ENCODE measurements at places on chromosomes 1 and 21.

GRCh38 chr1:14148526-14148925, 448.5 kb downstream of the PRDM2 start:
- no peak for DNase-seq

DNA sequence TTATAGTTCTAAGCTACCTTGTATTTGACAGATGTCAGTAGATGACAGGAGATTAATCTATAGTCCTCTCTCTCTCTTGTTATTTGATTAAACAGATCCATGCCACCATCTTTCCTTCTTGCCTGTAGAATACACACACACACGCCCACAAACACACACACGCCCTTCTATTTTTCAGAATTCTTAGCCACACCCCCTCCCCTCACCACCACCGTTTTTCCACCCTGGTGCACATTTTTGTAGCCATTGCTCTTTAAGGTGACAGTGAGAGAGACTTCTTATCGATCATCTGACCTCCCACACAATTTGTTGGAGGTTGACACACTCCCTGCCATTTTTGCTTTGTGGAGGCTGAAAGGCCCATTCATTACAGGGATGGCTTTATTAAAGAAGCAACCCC, 123.2 kb downstream of the NTNG1 start:
- no peak for DNase-seq

- DNase-seq = no peak
Measured at GRCh38 chr1:231515748-231516147, 12.7 kb upstream of the TSNAX start.

DNA sequence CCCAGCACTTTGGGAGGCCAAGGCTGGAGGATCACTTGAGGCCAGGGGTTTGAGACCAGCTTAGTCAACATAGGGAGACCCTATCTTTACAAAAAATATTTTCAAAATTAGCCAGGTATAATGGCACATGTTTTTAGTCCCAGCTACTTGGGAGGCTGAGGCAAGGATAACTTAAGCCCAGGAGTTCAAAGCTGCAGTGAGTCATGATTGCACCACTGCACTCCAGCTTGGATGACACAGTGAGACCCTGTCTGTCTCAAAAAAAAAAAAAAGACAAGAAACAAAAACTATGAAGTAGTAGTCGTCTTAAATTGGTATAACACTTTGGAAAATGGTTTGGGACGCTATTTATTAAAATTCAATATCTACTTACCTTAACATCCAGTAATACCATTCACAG, 7.7 kb downstream of the AIM2 start:
- DNase-seq = no peak

DNA sequence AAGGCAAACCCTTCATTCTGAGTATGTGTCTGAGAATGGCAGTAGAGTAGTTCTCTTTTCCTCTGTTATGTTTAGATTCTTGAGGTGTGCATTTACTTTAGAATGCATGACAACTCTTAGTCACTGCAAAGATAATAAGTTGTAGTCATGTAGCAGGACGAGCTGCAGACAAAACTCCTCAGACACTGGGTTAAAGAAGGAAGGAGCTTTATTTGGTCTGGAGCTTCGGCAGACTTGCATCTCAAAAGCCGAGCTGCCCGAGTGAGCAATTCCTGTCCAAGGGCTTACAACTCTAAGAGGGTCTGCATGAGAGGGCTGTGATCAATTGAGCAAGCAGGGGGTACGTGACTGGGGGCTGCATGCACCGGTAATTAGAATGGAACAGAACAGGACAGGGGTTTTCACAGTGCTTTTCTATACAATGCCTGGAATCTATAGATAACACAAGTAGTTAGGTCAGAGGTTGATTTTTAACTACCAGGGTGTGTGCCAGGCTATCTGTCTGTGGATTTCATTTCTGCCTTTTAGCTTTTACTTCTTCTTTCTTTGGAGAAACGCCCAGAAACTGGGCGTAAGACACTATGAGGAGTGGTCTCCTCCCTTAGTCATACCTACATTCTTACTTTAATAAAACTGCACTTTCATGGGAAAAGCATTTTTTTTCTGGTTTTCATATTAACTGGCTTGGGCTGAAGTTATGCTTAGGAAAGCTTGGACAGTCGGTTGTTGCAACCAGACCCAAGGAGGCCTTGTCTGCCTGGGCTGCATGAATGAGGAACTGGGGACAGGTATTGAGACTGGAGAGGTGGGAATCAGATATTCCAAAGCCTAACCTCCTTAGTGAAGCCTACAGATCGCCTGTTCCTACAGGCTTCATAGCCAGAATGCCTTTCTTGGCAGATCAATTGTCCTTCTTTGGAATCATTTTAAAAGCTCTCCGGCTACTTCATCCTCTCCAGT, 115.1 kb downstream of the RHOU start:
- no peak for DNase-seq

- no peak for DNase-seq
Measured at GRCh38 chr21:43031121-43031619, 44.5 kb downstream of the CBS start.

GRCh38 chr1:242199776-242200458, 201.0 kb upstream of the MAP1LC3C start:
- no peak for DNase-seq

- DNase-seq = no peak
Measured at GRCh38 chr1:66557157-66557556, 23.2 kb downstream of the SGIP1 start.

GRCh38 chr1:24768873-24769605, 23.8 kb downstream of the CLIC4 start:
- DNase-seq = no peak

DNA sequence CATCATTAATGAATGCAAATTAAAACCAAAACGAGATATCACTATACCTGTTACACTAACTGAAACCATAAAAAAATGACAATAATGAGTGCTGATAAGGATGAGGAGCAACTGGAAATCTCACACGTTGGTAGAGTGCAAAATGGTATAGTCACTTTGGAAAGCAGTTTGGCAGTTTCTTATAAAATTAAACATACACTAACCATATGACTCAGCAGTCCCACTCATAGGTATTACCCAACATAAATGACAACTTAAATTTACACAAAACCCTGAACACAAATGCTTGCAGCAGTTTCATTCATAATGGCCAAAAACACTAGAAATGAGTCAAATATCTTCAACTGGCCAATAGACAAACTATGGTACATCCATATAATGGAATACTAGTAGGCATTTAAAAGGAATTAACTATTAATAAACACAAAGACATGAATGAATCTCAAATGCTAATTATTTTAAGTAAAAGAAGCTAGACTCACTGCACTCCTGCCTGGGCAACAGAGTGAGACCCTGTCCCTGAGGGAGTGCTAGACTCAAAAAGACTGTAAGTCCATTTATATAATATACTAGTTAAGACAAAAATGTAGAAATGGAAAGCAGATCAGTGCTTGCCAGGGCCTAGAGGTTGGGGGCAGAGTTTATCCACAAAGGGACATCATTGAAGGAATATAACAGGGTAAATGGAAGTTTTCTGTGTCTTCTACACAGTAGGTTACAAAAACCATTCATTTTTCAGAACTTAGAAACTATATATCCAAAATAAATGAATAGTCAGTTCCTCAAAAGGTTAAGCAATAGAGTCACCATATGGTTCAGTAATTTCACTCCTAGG, 77.4 kb downstream of the EIF4G3 start:
- no peak for DNase-seq

DNA sequence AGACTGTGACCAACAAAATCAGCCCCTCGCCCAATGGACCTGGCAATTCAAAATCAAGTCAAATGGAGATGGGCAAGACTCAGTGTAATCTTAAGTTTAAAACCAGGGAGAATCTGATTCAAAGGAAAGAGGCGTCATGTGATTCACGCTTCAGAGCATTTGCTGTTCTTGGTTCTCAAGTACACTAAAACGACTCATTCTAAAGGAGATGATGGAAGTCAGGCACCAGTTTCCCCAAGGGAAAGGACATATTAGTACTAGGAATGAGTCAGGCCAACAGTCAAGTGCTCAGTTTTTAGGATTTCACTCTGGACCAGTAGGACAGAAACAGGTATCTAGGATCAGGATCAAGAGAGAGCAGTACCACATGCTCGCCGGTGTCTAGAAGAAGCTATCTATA, 429.6 kb downstream of the PLPP3 start:
- no peak for DNase-seq

DNA sequence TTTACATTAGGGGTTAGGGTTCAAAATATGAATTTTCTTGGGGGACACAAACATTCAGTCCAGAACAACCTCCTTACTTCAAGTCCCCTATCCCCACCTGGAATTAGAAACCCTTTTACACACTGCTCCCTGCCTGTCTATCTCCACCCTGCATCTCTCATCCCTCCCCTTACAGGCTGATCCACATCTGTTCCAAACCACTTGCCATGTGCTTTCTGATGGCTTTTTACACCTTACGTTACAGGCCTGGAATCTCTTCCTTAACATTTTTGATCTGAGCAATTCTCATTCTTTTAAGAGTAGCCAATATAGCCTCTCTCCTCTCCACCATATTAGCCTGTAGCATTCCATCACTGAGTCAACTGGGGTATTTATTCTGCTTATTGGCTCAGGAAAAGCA, 122.0 kb downstream of the PTBP2 start:
- DNase-seq = no peak

DNA sequence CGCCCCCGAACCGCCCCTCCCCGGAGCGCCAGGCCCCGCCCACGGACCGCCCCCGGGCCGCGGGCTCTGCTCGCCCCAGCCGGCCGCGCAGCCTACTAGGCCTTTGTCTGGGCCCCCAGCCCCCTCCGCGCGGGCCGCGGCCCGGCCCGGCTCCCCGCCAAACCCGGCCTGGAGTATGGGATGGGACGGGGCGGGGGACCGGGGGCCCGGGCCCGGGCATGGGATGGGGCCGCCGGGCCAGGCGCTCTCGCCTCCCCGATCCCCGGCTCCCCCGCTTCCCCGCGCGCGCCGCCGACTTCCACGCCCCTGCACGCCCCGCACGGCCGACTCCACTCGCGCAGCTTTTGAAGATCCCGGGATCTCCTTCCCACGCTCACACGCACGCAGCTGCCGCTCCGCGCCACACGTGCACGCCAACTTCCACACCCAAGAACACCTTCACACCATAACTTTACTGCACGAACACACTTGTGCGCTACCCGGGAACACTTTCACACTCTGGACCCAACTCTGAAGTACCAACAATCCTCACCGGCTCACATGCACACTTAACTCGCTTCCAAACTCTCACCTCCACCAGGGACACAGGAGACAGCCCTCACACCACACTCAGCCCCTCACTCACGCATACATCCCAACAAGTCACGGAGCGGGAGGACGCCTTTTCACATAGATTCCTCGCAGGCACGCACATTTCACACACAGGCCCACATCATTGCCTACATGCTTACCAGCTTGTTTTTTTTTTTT, 437 bp upstream of the HSPG2 start:
- peak; percentile 71 for DNase-seq

DNA sequence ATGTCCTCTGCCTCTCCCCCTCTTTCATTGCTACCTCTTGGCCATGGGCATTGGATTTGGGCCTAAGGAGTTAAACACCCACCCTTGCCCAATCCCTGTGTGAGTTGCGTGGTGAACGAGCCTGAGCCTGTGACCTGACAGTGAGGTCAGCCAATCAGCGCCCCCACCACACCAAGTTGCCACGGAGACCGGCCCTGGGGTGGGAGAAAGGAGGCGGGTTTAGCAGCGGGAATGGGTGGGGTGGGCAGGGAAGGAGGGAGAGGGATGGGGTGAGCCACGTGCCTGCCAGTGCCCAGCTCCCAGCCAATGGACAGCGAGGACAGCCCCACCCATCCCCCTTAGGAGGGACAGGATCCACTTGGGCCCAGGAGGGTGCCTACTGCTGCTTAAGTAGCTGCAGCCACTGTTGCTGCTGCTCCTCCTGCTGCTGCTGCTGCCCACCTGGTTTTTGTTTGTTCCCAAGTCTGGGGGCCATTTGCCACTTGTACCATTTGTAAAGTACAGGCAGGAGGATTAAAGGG, 9.5 kb downstream of the ZBTB7B start:
- DNase-seq = peak; percentile 28

- no peak for DNase-seq
Measured at GRCh38 chr1:115567431-115567830, 74.3 kb upstream of the VANGL1 start.

DNA sequence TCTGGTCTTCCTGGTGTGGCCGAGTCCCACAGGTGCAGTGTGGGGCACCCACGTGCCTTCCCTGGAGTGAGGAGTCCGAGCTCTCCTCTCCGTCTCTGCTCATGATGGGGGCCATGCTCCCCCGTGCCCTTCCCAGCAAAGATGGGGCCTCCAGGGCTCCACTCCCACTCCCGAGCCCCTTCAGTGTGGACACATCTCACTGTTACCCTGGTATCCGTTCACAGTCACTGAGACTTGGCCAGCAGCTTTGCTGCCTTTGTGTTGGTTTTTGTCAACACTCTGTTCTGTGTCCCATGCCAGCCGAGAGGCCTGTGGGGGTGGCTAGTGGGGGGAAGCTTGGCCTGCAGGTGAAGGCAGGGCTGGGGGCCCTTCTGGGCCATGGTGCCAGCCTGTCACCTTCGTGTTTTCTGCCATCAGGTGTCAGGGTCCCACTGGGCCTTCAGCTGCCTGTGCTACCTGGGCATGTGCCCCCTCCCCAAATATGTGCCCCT, 46.9 kb upstream of the POFUT2 start:
- no peak for DNase-seq

- DNase-seq = no peak
Measured at GRCh38 chr1:87869567-87869966, 540.9 kb downstream of the LMO4 start.

GRCh38 chr1:145961425-145962156, 2.8 kb downstream of the ANKRD34A start:
- peak; percentile 43 for DNase-seq

Data from activated CD4-positive, alpha-beta T cell treated with anti-CD3 and anti-CD28 coated beads for 4 hours (primary cell).